Stimulated activated CD4-positive, alpha-beta T cell treated with anti-CD3 and anti-CD28 coated beads, Interleukin-1b, Interleukin-23, amount 100 ng/mL, for 1 hour (primary cell): ENCODE measurements at places on chromosomes 2 and 18.

- no peak for DNase-seq
Observed at GRCh38 chr2:76268902-76269620, 558.3 kb upstream of the GCFC2 start.

- DNase-seq, result no peak
Observed at GRCh38 chr2:169222665-169223064, 139.7 kb downstream of the LRP2 start.

- DNase-seq, result no peak
Observed at GRCh38 chr2:236744716-236745115, 175.1 kb downstream of the ACKR3 start.

GRCh38 chr18:67545681-67546080, 29.2 kb upstream of the DSEL start:
- DNase-seq, result no peak

- DNase-seq, result peak; percentile 10
Observed at GRCh38 chr2:73823916-73824523, 4.7 kb upstream of the STAMBP start.

DNA sequence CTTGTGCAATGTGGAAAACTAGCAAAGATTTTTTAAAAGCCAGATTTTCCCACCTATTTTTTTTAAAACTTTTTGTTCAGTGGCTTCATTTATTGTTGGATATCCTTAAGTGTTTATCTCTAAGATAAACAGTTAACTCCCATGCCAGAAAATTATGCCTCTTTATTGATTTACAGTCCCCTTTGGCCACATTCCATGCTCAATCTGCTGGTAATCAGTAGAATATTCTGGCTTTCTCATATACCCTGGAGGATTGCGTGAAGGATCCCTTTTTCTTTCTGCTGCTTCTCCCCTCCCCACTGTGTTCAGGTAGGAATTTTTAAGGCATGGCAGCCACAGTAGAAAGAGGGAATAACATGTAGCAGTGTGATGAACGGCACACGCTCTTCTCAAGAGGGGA, 2.6 kb downstream of the GRHL1 start:
- no peak for DNase-seq

GRCh38 chr2:64296695-64297346, 152.6 kb upstream of the PELI1 start:
- DNase-seq, result no peak

GRCh38 chr2:22691666-22692065, 693.3 kb upstream of the KLHL29 start:
- DNase-seq, result no peak

- no peak for DNase-seq
Observed at GRCh38 chr18:21701621-21702020, 3.0 kb downstream of the ABHD3 start.

DNA sequence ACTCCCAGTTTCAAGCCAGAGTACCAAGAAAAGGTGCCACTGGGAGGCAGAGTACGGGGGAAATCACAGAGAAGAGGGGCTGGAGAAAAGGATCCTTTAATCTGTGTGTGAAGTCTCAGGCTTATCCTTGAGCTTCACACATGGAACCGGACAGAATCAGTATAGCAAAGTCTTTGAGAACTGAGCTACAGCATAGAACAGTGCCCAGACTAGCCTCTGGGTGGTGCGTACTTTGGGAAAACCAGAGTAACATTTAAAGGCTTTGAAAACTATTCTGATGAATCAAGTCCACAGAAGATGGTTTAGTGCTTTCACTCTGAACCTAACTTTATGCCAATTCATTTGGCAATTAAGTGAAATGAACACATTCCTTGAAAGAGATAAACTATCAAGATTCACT, 83.1 kb downstream of the BABAM2 start:
- DNase-seq, result no peak

DNA sequence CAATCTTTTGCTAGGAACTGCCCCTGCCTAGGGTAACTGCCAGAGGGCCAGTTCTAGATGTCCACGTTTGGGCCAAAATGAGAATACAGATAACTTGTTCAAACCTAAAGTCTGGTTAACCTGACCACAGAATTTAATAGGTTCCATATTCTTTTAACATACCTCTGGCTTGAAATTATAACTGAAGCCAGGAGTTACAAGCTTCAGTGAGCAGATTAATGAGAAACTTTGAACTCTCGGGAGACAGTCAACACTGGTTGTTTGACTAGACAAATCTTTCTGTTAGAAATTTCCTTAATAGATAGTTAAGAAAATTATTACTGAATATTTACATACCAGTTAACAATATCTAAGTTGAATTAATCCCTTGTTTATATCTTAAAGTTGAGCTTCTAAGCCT, 110.0 kb upstream of the KLF7 start:
- no peak for DNase-seq

DNA sequence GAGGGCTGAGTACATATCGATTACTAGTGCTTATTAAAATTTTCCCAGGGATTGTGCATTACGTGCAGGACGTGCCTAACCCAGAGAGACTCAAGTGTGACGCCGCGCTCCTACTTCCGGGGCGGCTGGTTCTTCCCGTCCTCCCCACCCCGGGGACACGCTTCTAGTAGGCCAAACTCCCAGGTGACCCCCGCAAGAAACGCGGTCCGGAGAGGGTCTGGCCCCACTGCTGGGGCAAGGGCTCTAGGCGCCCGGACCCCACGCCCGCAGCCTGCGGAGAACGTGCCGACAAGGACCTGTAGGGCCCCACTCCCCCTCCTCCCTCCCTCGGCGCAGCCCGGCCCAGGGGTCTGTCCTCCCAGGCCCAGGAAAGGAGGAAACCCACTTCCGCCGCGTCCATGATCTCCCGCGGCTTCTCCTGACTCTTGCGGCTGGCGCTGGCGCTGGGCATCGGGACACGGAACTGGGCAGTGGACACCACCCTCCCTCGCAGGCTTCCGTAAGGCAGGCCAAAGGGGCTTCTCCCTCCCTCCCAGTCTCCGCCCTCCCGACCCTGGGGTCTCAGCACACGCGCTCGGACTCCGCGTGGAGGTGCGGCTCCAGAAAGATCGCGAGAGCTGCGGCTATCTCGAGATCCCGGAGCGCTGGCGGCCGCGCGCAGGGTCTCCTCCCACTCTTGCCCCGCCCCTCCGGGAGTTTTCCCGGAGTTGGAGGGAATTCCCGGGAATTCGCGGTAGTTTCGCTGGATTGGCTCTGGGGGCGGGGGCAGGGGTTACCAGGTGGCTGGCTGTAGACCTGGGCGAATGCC, at the start of gene DARS1:
TSS of gene DARS1 (minus strand) at position 609 of the 808 bp plus-strand sequence. CDS start at position 451, 158 bp downstream.
- peak; percentile 61 for DNase-seq

- no peak for DNase-seq
Observed at GRCh38 chr2:121524685-121525425, 5.8 kb upstream of the RNU4ATAC start.

- DNase-seq, result no peak
Observed at GRCh38 chr18:51028201-51028805, 1.7 kb upstream of the SMAD4 start.

DNA sequence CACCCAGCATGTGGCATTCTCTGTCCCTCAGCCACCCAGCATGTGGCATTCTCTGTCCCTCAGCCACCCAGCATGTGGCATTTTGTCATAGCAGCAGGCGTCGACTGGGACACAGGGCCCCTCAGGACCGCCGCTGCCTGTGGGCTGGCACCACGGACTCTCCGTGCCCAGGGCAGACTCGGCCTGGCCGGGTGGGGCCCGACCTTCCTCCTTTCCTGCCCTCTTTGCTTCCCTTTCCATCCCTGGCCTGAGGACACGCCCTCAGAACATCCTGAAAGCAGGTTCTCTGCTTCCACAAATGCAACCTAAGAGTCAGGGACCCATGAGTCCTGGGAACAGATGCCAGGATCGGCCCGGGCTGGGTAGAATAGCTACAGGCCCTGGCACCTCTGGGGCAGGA, 291.4 kb upstream of the SALL3 start:
- no peak for DNase-seq

GRCh38 chr18:37457753-37458152, 107.8 kb downstream of the CELF4 start:
- no peak for DNase-seq

GRCh38 chr18:27715751-27716150, 461.2 kb downstream of the CDH2 start:
- no peak for DNase-seq

GRCh38 chr18:44119607-44120006, 561.1 kb upstream of the SETBP1 start:
- DNase-seq, result no peak

GRCh38 chr2:127128445-127128904, 21.5 kb upstream of the BIN1 start:
- DNase-seq, result no peak

DNA sequence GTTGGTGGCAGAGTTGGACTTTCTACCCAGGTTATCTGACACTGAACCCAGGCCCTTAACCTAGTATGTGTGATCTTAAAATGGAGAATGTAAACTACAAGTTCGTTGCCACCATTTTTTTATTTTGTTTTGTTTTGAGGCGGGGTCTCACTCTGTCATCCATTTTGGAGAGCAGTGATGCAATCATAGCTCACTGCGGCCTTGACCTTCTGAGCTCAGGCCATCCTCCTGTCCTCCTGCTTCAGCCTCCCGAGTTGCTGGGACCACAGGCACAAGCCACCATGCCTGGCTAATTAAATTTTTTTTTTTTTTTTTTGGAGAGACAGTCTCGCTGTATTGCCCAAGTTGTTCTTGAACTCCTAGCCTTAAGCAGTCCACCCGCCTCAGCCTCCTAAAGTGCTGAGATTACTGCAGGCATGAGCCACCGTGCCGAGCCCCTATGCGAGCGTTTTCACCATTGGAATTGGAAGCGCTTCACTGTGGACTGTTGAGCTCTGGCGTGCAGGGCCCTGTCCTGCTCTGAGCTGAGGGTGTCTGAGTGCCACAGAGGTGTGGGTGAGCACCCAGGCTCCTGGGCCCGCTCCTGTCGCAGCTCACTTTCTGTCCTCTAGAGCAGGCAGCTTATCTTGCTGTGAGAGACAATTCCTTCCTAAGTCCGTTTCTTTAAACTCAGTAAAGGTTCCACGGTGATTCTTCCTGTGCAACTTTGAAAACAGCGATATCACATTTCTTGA, 186.9 kb downstream of the LDLRAD4 start:
- no peak for DNase-seq

DNA sequence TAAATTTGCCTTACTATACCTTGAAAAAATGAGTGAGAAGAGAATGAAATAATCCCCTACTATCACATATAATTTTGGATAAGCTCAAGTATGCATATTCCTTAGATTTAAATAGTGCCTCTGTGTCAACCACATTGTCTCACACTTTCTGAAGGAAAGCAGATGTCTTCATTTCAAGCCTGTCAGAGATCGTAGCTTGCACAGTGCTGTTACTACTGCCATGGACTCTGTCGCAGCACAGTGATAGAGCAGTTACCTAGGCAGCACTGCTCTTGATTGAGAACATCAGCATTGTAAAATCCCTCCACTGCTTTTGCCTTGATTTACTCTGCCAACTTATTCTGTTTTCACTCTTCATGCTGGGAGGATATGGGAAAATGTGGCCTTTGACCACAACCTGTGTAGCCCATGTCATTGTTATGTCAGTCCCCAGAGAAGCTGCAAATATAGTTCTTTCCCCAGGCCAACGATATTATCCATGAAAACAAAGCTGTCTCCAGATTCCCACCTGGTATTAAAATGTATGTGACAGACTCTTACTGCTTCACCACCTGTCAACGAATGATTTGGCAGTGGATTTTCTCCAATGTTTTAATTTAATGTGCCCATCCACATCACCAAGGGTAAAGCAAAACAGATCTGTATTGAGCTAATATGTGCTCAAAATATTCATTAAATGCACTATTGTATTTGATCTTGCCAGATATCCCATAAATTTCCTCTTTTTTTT, 675.7 kb downstream of the METTL4 start:
- DNase-seq, result no peak
